ENCODE measurements at places on chromosomes 2 and 18.

DNA sequence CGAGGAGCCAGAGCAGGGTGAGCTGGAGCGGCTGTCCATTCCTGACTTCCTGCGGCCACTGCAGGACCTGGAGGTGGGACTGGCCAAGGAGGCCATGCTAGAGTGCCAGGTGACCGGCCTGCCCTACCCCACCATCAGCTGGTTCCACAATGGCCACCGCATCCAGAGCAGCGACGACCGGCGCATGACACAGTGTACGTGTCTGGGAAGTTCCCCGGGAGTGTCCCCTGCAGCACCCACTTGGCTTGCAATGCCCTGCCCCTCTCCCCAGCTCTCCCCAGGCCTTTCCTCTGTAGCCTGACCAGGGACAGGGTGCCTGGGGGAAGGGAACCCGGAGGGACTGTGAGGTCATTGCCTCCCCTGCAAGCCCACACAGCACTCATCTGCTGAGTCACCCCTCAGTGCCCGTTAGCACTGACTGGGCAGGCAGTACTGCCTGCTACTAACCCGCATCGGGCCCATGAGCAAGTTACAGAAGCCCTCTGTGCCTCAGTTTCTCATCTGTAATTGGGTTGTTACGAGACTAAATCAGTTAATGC, 29.4 kb upstream of the GMPPA start:
- DNase-seq: no peak

DNA sequence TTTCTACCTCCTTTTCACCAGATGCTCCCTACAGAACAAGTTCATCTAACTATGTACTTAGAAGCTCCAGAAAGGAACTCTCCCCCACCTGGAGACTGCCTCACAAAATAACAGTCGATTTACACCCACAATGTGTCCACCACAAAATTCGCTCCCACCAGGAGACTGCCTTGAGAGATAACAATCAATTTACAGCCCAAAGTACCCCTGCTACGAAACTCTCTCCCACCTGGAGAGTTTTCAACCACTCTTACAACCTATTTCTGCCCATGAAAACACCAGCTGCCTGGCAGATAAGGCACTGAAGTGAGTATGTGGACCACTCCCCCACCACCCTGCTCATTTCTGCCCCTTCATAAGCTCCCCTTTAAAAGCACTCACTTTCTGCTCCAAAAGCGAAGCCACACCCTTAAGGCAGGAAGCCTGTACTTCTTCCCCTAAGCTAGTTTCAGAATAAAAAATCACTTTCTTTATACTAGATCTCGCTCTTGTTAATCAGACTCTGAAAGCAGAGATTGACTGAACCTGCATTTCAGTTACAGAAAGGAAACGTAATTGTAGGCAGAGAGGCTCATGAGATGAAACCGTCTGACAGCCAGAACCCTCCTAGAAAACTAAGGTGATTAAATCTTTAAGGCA, 94.4 kb upstream of the RBBP8 start:
- no peak for DNase-seq

DNA sequence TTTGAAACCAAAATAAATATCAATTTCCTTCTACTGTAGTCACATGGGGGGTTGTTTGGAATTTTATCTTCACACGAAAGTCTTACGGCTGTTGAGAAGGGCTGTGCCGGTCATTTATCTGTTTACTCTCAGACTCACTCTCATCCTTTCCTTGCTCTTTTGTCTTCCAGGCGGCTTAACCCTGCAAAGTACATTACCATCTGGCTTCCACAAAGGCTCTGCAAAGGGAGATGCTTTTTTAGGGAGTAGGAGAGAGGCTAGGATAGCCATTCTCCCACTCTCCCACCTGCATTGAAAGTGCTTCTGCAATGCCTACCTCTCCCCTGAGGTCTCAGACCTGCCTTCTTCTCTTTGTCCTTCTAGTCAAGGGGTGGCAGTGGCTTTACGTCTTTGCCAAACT, 247.6 kb downstream of the MEIS1 start:
- no peak for DNase-seq

GRCh38 chr2:37897511-37897910, 27.6 kb upstream of the RMDN2 start:
- DNase-seq: no peak

DNA sequence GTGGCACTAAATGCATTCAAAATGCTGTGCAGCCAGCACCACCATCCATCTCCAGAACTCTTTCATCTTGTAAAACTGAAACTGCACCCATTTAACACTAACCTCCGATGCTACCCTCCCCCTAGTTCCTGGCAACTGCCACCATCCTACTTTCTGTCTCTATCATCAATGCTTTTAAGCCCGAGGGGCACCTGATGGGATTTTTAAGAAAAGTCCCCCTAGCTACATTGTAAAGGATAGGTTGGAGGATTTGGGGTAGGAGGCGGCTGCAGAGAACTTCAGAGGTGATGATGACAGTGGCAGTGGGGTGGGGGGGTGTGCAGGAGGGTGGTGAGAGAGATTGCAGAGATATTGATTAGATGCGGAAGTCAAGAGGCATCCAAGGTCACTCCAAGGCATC, 10.8 kb upstream of the YWHAQ start:
- no peak for DNase-seq

- no peak for DNase-seq
Observed at GRCh38 chr2:27798486-27798885, 27.0 kb downstream of the MRPL33 start.

- DNase-seq: no peak
Observed at GRCh38 chr2:240328526-240328925, 106.9 kb upstream of the GPC1 start.

GRCh38 chr2:235908826-235909225, 259.4 kb downstream of the GBX2 start:
- no peak for DNase-seq

DNA sequence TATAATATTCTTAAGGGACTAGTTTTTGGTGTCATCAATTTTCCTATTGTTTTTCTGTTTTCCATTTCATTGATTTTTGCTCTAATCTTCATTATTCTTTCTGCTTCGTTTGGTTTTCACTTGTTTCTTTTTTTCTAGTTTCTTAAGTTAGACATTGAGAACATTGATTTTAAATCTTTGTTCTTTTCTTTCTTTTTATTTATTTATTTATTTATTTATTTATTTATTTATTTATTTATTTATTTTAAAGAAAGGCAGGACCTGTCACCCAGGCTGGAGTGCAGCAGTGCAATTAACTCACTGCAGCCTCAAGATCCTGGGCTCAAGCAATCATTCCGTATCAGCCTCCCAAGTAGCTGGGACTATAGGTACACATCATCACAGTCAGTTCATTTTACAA, 7.0 kb upstream of the FMNL2 start:
- DNase-seq: no peak

DNA sequence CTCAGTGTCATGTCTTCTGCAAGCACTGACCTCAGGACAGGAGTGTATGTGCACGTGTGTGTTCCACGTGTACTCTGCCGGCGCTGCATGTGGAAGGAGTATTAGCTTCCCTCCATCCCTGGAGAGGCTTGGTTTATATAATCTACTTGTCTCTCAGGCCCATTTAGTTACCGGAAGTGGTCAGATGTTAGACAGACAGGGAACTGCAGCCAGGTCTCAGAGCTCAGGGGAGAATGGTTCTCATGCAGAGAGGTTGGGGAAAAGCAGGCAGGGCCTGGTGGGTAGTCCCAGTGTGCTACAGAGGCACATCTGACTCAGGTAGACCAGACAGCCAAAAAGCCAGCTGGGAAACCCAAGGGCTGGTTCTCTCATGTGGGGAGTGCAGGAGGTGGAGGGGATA, 167.9 kb downstream of the CTIF start:
- no peak for DNase-seq

GRCh38 chr2:101958061-101958460, 33.7 kb upstream of the IL1R2 start:
- no peak for DNase-seq

DNA sequence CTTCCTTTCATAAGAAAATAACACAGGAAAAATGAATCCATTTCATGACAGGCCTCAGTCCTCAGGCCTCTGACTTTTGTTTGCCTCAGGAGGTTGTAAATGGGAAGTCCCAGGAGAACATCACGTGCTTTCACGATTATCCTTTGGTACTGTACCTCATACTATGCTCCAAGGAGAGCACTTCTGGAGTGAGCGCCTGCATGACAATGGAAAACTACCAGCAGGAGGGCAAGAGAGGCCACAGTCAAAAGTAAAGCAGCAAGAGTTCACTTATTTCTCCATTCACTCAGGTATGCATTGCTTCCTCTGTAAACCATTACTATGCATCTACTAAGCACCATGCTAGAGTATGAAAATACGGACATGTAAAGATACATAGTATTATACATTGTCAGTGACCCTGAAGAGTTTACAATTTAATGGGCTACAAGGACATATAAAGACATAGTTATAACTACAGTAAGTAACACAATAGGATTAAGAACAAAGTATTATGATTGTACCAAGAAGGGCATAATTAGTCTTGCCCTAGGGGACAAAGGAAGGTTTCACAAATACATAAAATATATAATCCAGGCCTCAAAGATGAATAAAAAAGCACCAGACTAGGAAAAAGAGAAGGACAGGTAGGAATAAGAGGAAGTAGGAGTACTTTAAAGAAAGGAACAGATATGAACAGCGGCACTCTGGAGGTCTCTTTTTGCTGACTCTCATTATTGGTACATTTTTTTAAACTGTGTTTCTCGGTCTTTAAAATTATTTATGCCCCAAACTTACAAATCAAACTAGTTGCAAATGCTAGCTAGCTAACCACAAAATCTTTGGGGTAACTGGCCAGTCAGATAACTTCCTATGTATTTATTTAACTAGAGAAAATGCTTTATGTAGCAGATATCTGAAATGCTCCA, 806.7 kb downstream of the NRXN1 start:
- no peak for DNase-seq

GRCh38 chr2:239305222-239305575, 95.6 kb downstream of the HDAC4 start:
- no peak for DNase-seq

DNA sequence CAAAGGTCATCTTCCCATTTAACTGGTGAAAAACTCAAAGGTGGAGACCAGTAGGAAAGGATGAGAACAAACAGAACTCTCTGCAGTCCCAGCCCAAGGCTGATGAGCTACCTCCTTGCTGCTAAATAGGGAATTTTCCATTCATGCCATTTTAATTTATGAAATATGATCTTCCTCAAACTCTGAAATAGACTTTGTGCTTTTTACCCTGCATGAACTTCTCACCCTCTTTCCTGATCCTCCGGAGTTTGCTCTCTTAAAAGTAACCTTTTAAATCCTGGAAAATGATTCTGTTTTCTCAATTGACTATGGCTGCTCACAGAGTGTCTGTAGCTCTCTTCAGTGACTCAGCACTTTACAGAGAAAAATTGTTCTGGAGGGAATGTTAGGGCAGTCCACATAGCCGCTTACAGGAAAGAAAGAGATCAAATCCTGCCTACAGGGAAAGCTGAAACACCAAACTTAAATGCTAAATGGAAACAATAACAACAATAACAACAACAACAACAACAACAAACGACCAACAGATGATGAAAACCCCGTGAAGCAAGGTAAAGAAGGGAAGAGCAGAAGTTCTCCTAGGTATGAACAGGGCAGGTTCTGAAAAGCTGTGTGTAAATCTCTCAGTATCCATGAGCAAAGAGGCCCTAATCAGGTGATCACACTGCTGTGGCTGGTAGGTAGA, 79.8 kb upstream of the SESTD1 start:
- no peak for DNase-seq

DNA sequence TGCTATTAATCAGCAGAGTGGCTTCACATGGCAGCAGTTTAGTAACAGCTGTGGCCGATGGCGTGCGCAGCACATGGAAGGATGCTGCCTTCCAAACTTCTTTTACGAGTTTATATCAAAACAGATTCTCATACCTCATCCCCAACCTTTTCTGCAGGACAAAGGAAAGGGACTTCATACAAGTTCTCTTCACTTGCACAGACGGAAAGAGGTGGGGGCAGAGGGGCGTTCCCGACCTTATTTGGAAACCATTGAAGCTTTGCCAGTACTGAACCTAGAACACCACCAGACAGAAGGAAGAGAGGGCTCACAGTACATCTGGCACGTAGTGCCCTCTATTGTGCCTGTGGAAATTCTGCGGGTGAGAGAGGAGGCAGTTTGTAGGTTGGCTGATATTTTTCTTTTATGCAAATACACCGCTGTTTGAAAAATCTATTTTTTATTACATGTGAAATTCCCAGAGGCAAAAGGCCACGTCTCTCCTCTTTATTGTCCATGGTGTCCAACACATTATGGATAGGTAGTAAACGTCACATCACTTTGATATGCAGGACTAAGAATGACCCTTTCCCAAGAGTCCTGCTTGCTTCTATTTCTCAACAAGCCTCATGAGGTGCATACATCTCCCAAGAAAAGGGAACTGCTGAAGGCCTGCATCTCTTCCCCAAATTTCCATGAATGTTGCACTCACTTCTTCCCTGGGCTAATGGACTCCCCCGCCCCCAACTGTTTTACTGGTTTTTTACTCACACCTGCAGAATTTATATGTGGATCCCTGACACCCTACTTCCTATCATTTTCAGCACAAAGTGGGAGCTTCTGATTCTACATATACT, 31.3 kb downstream of the COLEC12 start:
- no peak for DNase-seq

GRCh38 chr2:233329489-233330135, 22.0 kb downstream of the SAG start:
- DNase-seq: no peak

- no peak for DNase-seq
Observed at GRCh38 chr2:168350380-168350779, 103.0 kb upstream of the STK39 start.

DNA sequence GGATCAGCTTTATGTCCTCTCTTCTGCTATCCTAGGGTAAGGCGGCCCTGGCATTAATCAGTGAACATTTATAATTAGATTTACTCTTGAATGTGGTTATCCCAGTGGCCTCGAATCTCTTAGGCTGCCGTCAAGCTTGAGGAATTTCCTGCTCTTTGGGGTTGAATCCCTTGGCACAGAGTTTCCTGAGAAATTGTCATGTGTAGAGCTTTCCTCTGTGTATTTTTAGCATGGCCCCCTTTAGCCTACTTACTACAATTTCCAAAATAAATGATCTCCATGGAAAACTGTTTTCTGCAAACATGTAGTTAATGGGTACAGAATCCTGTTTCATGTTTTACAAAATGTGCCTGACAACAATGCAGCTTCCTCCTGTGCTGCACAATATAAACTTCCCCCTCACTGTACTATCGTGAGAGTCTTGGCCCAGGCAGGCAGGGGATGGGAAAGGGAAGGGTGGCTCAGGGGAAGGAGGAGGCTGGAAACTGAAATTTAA, 18.1 kb downstream of the NCAPH start:
- DNase-seq: no peak

Data from caudate nucleus (tissue), 63 donors.